ENCODE measurements at places on chromosomes 16 and 17.

DNA sequence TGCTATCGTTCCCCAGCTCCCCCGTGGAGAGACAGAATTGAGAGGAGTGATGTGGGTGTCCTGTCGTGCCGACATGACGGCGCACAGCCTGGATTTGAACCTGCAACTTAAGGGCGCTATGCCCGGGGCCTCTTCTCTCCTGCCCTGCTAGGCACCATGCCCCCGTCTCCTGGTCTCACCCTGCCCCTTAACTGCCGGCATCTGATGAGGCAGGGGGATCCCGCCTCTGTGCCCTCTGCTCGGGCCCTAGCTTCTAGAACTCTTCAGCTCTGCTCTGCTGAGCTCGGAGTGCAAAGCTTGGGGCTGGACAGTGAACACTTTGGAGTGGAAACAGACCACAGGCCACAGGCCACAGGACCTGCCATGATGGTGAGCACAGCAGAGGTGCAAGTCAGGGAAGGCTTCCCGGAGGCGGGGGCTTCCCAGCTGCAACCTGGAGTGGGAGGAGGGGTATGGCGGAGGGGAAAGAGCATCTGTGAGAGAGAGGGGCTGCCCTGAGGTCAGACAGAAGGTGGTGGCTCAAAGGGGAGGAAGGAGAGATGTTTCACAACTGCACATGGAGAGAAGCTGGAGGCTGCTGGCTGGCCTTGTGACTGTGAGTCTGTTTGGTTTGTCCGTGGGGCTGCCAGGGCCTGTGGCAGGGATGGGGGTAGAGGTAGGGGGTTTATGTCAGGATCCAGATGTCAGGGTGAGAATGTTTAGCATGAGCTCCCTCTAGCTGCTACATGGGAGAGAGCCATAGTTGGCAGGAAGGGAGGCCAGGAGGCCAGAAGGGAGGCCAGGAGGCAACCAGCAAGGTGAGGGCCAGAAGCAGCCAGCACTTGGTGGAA lies 107.8 kb downstream of the CRLF3 start:
- DNase-seq, result no peak

DNA sequence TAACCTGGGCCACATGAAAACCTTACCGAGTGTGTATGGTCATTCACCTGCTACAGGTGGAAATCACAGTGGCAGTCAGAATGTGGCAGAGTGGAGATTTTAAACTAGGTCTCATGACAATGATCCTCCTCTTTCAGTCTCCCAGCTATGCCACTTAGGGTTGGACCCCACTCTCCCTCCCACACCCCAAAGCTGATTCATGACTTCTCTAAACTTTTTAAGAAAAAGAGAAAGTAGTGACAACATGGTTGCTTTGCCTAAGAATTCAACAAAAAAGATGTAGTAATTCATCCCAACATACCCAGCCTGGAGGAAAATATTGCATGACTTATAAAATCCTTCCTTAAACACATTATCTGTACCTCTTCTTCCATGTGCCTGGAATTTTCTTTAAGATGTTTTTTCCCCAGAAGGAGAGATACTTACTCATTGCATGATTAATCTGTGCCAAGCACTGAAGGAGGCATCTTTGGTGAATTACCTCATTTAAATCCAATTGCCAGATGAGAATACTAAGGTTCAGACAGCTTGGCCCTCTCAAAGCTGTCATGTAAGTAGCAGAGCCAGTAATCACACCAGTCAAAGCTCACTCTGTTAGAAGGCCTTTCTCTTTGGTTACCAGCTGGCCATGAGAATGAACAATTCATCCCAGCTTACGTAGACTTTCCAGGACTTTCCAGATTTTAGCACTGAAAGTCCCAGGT lies 119.9 kb downstream of the COPRS start:
- DNase-seq, result no peak

DNA sequence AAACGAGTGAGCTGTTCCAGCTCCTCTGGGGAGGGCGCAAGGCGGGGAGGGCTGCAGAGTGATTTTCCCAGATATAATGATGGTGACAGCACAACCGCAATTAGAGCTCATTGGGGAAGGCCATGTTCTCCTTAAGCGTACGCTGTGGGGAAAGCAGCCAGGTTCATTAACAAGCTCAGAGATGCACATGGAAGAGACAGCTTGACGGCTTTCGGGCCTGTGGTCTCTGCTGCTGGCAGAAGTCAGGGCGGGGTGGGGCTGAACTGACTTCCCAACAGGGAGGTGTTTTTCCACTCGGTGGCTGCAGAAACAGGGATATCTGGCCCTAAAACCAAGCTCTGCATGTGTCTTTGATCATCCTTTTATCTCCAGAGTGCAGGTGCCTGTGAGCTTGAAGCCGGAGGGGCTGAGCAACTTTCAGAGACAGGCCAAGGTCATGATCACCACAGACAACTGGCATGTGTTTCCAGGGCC lies 24.0 kb upstream of the CACNG1 start:
- DNase-seq, result no peak

GRCh38 chr16:57911743-57912142 lies 59.2 kb downstream of the CNGB1 start:
- no peak for DNase-seq

GRCh38 chr16:11162586-11163268 lies 93.3 kb downstream of the SOCS1 start:
- DNase-seq, result no peak

DNA sequence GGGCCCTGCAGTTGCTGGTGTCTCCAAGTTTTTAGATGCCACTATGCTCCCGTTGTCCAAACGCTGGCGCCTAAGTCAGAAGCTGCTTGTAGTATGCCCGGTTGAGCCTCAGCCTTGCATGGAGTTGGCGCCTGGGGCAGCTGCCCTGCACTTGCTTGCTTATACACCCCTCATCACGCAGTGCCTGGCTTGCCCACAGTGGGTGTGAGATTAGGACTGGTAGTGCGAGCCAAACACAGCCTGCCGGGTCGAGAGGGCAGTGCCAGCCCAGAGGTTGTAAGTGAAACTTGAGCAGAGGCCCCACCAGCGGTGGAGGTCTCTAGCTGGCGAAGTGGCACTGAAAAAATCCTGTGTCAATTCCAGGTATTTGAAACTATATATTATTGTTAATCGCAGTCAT lies 90.3 kb downstream of the ITFG1 start:
- DNase-seq, result no peak

DNA sequence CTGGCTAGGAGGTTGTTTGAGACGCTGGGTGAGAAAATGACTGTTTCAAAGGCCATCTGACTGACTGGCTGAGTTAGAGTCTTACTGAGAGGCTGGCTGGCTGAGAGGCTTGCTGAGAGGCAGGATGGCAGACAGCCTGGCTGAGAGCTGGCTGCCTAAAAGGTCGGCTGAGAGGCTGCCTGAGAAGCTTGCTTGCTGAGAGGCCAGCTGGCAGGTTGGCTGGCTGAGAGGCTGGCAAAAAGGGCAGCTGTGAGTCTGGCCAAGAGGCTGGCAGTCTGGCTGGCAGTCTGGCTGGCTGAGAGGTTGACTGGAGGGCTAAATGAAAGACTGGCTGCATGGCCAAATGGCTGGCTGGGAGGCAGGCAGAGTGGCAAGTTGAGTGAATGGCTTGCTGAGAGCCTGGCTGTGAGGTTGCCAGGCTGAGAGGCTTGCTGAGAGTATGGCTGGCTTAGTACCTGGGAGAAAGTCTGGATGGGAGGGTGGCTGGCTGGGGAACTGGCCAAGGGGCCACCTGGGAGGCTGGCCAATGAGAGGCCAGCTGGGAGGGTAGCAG lies 35.3 kb upstream of the ACSM2B start:
- no peak for DNase-seq

GRCh38 chr17:40949418-40949817 lies 12.0 kb upstream of the KRT23 start:
- DNase-seq, result no peak

DNA sequence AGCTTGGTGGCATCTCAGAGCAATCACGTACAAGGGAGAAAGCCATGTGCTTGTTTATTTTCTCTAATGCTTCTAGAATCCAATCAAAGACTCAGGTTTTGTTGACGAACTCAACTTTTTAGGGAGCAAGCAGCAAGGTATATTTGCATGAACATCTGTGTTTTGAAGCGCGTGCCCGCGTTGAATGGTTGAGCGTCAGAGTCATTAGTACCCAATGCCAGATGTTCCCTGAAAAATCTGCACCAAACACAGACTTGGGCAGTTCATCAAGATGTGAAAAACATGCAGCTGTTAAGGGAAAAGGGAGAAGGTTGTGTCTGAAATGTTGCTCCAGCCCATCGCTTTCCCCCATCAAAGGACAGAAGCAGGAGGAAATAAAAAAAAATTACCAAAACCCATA lies 170.4 kb downstream of the SNX29 start:
- DNase-seq, result no peak

DNA sequence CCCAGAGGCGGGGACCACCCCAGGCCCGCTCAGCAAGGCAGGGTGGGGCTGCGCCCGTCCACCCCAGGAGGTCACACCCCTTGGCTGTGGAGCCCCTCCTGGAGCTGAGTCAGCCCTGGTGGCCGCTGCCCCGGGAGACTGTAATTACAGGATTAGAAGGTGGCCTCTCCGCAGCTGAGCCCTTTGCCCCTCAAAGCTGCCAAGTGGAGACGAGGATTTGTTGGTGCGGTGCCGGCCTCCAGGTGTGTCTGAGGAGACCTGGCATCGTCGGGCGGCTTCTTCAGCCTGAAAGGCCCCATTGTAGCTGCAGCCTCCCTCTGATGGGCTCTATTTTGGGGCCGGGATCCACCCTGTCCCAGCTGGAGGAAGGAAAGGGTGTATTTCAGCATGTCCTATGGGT lies 22.7 kb upstream of the SPNS2 start:
- DNase-seq, result no peak

- DNase-seq, result no peak
Measured at GRCh38 chr16:57003439-57004386, 14.4 kb downstream of the NLRC5 start.

DNA sequence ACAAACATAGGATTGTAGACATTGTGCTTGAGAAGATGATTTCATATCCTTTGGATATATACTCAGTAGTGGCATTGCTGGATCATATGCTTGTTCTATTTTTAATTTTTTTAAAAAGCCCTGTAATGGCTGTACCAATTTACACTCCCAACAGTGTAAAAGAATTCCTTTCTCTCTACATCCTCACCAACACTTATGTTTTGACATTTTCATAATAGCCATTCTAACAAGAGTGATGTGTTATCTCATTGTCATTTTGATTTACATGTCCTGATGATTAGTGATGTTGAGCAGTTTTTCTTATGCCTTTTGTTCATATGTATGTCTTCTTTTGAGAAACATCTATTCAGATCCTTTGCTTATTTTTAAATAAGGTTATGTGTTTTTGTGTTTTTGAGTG lies 1039.2 kb upstream of the GOT2 start:
- DNase-seq, result no peak

DNA sequence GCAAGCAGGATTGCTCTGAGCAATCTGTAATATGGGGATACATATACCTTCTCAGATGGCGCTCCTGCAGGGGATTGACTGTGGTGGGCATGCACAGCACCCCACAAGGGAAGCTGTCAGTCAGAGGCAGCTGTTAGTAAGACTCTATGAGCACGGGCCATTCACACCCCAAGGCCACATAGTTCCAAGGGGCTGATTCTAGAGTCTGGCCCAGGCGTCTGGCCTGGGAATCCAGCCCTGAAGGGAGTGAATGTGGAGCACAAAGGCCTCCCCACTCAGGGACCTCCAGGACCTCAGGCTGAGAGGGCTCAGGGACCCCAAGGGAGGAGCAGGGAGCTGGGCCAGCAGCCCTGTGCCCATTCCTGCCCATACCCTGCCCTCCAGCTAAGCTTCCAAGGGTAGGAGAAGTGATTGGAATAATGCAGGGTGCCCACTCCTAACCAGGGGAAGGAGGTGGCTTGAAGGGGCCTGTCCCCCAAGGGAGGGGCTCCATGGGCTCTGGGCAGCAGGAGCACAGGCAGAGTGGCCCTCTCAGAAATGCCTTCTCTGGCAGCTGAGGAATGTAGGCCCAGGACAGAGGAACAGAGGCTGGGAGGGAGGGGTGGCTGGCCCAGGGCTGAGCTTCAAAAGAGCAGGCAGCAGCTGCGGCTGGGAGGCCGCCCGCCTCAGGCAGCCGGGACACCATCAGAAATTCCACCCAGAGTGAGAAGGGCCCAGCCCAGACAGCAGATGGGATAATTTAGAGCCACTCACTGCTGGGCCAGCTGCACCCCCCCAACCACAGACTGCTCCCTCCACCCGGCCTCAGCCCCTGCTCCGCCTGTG lies 48.9 kb upstream of the MRPS23 start:
- DNase-seq, result no peak

- no peak for DNase-seq
Measured at GRCh38 chr16:58462089-58462488, 37.9 kb upstream of the NDRG4 start.

- DNase-seq, result no peak
Measured at GRCh38 chr16:52254746-52255145, 292.2 kb downstream of the TOX3 start.

GRCh38 chr17:75869282-75870141 lies 8.9 kb downstream of the TRIM47 start:
- no peak for DNase-seq

DNA sequence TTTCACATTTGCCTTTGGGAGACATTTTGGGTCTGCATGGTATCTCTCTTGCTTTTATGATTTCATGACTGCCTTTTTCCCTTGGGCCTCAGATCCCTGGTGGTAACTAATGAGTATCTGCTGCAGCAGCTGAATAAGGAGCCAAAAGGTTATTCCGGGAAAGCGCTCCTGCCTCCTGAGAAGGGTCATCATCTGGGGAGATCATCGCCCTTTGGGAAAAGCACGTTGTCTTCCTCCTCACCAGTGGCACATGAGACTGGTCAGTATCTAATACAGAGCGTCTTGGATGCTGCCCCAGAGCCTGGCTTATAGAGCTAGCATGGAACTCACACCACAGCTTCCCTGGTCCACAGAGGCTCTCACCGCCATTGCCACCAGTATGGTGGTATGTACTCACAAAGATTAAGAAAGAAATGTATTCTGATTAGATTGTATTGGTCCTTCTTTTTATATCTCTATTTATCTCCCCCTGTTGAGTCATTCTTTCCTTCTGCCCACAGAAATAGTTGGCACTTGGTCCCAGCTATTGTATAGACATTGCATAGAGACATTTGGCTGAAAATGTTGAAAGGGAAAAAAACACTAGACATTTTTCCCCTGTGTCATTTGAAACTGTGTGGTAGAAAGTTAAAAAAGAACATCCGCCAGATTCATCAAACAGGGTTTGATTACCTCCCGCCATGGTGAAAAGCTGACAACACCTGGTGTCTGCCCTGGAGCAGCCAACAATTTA lies 8.4 kb downstream of the TPPP3 start:
- no peak for DNase-seq

- DNase-seq, result no peak
Measured at GRCh38 chr17:62024866-62025265, 40.2 kb downstream of the MED13 start.

Measured in stimulated activated CD4-positive, alpha-beta T cell treated with anti-CD3 and anti-CD28 coated beads, Interleukin-15, amount 100 ng/mL, for 1 hour (primary cell).